Stimulated activated CD4-positive, alpha-beta T cell treated with anti-CD3 and anti-CD28 coated beads, Interleukin-4, amount 100 ng/mL, for 4 hours (primary cell): ENCODE measurements at places on chromosomes 4 and X.

DNA sequence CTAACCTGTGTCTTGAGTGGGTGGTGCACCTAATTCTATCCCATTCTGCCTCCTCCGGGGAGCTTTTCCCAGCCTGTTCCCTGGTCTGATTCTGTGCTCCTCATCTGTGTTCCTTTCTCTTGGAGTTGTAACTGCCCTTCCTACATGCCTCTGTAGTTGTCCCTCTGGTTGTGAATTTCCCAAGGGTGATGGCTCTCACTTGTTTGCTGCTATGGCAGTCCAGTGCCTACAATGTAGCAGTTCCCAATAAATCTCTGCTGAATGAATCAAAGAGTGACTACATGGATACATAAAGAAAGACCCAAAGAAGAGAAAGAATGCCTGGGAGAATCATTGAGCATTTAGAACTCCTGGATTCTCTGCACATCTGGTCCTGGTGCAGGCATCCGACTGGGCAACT lies 141.6 kb downstream of the HS3ST1 start:
- no peak for DNase-seq

- no peak for DNase-seq
Measured at GRCh38 chr4:3781193-3781886, 15.2 kb downstream of the ADRA2C start.

GRCh38 chr4:139329665-139330200 lies 27.5 kb upstream of the NDUFC1 start:
- no peak for DNase-seq

- DNase-seq: no peak
Measured at GRCh38 chr4:89196745-89197144, 85.4 kb downstream of the TIGD2 start.

GRCh38 chr4:101142259-101142658 lies 205.1 kb downstream of the PPP3CA start:
- no peak for DNase-seq

DNA sequence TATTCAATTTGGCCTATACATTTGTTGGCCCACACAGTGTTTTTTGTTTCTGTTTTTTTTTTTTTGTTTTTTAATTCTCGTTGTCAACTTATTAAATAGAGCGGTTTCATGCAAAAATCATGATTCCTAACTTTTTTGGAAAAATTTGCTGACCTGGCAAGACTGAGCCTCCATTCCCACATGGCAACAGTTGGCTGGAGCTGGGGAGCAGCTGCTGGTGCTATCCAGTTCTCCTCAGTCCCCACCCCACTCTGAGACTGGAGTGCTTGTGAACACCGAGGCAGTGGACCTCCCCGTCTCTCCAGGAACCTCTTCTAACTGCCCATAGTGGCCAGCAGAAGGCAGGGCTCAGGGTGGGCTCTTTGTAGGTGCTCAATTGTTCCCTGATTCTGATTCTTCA lies 95.7 kb upstream of the OTUD4 start:
- DNase-seq: no peak

DNA sequence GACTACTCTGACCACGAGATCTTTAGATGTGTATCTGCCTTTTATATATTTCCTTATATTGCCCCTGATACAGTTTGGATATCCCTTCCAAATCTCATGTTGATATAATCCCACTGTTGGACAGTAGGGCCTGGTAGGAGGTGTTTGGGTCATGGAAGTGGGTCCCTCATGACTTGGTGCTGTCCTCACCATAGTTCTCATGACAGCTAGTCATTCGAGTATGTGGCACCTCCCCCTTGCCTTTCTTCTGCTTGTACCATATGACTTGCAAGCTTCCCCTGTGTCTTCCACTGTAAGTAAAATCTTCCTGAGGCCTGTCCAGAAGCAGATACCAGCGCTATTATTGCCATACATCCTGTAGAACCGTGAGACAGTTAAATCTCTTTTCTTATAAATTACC lies 145.3 kb downstream of the ZNF518B start:
- DNase-seq: no peak

DNA sequence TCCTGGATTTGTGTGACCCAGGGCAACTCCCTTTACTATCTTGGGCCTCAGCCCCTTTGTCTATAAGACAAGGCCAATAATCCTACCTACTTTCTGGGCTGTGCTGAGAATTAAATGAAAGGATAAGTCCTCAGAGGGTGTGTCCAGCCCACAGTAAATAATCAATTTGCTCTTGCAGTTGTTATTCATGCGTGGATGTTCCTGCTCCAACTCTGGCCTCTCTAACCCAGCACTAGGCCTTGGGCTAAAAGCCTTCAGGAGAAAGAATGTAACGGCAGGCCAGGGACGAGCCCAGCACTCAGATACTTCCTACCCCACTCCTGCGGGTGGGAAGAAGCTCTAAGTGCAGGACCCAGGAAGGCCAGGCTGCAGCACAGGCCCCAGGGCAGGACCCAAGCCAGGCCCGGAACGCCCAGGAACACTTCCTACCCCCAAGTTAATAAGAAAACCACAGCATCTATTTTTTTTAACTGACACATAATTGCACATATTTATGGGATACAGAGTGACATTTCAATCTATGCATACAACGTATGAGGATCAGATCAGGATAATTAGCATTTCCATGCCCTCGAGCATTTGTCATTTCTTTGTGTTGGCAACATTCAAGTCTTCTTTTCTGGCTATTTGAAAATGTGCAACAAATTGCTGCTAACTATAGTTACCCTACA lies 179.6 kb upstream of the RBPJ start:
- DNase-seq: no peak

- no peak for DNase-seq
Measured at GRCh38 chrX:22118161-22118830, 86.2 kb downstream of the PHEX start.

DNA sequence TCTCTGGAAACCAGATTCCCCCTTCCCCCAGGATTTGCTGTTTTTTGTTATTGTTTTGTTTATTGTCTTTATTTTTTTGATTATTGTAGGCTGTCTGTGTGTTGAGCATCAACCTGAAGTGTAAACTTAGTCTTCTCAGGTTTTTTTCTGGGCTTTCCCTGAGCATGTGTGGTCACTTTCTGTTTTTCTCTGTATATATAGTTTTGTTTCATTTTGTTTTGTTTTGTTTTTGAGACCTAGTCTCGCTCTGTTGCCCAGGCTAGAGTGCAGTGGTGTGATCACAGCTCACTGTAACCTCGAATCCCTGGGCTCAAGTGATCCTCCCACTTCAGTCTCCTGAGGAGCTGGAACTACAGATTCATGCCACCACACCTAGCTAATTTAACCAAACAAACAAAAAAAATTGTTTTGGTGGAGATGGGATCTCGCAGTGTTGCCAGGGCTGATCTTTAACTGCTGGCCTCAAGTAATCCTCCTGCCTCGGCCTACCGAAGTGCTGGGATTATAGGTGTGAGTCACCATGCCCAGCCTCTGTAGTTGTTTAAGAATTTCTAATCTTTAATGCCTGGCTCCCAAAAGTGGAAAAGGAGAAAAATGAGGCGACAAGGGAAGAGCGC lies 9.1 kb downstream of the IL13RA1 start:
- no peak for DNase-seq

GRCh38 chr4:54104907-54105306 lies 4.9 kb downstream of the GSX2 start:
- DNase-seq: no peak

GRCh38 chr4:36332782-36333131 lies 51.3 kb downstream of the DTHD1 start:
- DNase-seq: no peak

DNA sequence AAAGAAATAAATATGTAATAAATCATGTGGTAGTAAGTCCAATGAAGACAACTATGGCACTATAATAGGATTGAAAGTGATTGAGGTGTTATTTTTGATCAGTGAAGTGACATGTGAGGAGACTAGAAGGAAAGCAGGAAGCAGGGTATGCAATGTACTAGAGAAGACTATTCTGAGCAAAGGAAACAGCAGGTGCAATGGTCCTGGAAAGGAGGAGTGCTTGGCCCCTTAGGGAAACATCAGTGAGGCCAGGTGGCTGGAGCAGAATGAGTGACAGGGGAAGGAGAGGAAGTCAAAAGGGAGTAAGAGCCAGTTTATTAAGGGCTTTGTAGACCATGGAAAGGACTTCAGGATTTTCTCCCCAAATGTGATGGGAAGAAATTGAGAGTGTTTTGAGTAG lies 207.6 kb upstream of the HCCS start:
- no peak for DNase-seq

DNA sequence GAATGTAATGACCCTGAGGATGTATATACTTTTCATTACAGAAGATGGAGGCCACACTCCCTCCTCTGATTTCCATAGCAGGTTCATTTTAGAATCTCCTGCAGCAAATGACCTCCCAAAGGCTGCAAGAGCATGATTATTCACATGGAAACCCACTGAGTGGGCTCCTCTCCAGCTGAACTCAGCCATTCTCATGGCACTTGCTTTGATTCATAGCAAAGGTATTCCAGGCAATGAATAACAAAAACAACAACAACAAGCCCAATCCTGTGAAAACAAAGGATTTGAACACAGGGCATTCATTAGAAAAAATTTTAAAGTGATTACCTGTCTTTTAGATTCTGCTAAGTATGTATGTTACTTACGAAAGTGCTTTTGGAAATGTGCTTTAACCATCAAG lies 894.0 kb upstream of the FRG1 start:
- no peak for DNase-seq

- no peak for DNase-seq
Measured at GRCh38 chr4:62622089-62622488, 1422.0 kb downstream of the ADGRL3 start.

- DNase-seq: no peak
Measured at GRCh38 chr4:87962398-87963146, 12.9 kb upstream of the SPP1 start.

- no peak for DNase-seq
Measured at GRCh38 chr4:149296503-149296902, 519.1 kb downstream of the IQCM start.

DNA sequence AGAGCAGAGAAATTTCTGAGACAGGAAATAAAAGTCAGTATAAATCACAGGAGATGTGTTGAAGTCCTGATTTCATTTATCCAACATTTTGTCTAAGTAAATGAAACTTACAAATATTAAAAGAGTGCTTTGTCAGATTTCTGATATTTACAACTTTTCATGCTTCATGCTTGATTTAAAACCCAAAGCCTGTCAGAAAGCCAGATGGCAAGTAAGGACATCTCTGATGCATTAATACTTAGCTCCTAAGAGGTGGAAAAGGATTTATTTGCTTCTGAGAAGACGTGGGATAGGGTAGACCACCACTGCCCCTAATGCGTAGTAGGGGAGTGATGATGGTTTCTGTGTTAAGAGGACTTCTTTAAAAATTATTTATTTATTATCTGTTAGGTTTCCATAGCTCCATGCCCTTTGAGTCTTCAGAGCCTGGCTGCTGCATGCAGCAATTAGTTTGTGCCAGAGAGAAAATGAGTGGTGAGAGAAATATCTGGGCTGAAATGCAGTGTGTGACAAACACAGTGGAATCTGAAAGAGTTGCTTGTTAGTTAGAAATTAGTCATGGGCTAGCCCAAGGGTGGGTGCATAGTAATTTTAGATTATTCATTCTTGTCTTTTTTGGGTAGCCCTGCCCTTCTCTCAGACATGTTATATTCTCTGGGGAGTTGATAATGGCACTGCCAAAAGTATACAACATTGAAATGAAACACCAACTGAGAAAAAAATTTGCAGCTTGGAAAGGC lies 333.8 kb downstream of the C4orf33 start:
- no peak for DNase-seq

DNA sequence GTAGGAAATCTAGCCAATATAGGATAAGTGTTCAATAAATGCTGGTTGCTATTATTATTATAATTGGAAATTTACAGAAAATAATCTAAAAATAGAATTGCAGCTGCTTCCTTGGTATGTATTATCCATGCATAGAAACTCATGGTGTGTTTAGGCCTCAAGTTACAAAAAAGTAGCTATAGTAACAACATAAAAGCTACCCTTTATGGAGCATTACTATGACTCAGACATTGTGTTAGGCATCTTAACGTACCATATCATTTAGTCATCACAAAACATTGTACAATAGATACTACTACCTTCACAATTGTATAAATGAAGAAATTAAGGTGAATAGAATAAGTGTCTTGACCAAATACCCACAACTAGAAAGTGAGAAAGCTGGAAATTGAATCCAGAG lies 126.9 kb upstream of the NRK start:
- DNase-seq: no peak

GRCh38 chrX:153339662-153340061 lies 5.7 kb downstream of the ZNF275 start:
- DNase-seq: no peak

DNA sequence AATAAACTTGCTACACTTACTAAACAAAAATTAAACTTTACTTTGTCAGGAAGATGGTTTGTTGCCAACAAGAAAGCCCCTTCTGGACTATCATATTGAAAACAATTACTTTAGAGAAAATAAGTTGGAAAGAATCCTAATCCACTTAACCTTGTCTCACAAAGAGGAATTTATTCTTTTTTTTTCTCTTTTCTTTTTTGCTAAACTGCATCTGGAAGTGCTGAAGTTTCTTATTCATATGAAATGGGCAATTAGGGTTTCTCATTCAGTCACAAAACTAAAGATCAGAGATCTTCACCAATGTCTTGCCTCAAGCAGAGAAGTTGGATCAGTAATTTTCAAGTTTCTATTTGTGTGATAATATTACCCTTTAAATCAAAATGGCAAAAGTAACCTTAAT lies 234.9 kb upstream of the AMOT start:
- no peak for DNase-seq

GRCh38 chr4:147078875-147079658 lies 133.4 kb upstream of the TTC29 start:
- no peak for DNase-seq

- peak; percentile 57 for DNase-seq
Measured at GRCh38 chr4:7759216-7759615, 180.4 kb downstream of the AFAP1 start.

- no peak for DNase-seq
Measured at GRCh38 chrX:18613930-18614639, 57.8 kb downstream of the RS1 start.

- no peak for DNase-seq
Measured at GRCh38 chr4:174138616-174139015, 144.9 kb downstream of the FBXO8 start.

DNA sequence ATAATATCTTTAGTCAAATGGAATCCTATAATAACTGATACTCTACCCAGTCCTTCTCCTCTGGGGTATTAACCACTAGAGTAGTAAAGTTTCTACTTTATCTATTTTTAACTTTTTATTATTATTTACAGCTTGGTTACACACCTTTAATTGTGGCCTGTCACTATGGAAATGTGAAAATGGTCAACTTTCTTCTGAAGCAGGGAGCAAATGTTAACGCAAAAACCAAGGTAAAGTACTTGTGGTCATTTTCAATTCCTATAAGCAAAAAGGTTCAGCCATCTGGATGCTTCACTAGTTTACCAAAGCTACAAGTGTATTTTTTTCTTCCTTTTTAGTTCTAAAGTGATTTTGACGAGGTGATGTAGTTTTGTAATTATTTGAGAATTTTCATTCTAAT lies 238.8 kb downstream of the ANK2 start:
- no peak for DNase-seq

GRCh38 chr4:159368320-159368719 lies 265.4 kb downstream of the RAPGEF2 start:
- no peak for DNase-seq

GRCh38 chrX:8720136-8720535 lies 11.8 kb downstream of the ANOS1 start:
- no peak for DNase-seq
